KBM-7 (cell line): ENCODE measurements at places on chromosomes 1 and 21.

DNA sequence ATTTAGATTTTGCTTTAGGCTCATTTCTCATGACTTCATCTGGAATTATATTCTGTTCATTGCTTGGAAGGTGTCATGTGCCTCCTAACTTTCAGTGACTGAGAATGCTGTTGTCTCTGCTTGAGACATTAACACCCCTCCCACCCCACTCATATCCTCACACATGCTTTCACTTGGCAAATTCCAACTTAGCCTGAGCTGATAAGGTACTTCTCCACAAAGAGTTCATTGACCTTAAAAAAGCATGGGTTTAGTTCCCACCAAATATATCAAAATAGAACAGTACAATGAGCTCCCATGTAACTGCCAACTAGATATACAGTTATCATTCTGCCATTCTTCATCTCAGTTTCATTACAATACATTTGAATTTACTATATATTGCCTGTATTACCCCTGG, 576.5 kb upstream of the ADGRL2 start:
- DNase-seq, result no peak

- DNase-seq, result peak; percentile 21
Measured at GRCh38 chr1:77281491-77282186, at the start of gene AK5. TSS of gene AK5 (plus strand) at chr1:77282019. CDS start at chr1:77282314, 295 bp downstream.

- DNase-seq, result no peak
Measured at GRCh38 chr1:107414550-107414949, 273.7 kb downstream of the NTNG1 start.

DNA sequence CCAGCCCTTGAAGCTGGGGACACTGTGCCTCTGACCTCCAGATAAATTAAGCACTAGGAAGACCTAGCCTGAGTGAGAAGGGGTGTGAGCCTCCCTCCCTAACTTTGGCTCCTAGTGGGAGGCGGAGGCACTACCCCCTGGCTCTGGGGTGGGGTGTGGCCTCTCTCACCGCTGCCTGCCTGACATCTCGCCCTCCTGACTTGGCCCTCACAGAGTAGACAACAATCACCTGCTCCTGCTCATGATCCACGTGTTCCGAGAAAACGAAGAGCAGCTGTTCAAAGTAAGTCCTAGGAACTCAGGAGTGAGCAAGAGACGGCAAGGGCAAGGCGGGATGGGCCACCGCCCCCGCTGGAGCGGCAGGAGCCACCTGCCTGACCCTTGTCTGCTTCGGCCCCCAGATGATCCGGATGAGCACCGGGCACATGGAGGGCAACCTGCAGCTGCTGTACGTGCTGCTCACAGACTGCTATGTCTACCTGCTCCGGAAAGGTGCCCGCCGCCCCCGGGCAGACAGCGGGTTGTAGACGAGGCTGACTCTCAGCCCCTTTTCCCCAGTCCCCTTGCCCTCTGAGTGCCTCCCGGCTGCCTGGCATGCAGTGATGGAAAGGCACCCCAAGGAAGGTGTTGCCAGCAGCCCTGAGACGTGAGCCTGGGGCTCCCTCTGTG, 8.1 kb upstream of the SLC25A34 start:
- DNase-seq, result no peak

- no peak for DNase-seq
Measured at GRCh38 chr1:214383381-214384372, 102.7 kb downstream of the SMYD2 start.

DNA sequence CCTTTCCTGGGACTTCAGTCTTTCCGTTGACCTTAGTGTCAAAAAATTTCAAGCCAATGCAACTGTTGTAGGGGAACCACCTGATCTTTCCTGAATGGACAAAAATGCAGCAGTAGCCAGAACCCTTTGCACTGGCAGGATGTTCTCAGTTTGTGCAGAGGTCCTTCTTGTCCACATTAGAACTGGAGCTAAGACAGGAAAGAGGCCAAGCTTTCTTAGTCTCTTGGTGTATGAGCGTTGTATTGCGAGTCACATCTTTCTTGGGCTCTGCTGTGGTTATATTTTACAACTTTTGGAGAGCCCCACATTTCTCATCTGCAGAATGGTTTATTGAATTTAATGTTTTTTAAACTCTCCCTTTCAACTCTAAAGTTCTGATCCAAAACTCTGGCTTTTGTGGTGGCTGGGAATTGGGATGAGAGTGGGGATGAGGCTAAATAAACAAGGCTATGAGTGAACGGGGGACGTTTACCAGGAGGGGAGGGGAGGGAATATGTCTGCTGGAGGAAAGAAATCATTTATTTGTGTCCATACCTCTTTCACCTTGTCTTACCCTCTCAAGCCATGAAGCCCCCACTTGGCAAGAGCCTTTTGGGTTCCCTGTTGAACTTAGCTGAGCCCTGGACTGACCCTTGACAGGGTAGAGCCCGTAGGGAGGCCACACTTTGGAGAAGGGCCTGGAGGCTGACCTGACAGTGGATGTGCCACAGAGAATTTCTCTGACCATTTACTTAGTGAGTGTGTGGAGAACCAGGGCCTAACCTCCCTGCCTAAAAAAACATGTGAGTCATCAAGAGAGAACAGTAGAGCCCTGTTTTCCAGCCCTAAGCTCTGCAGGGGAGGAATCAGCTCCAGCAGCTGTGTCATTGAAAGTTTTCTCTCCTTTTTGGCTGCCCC, 586 bp downstream of the CHI3L2 start:
- no peak for DNase-seq

- no peak for DNase-seq
Measured at GRCh38 chr1:186611156-186611555, 69.1 kb downstream of the PTGS2 start.

GRCh38 chr1:10692401-10693021, 103.9 kb downstream of the CASZ1 start:
- peak; percentile 57 for DNase-seq

- peak; percentile 24 for DNase-seq
Measured at GRCh38 chr1:245411245-245412036, 256.7 kb downstream of the KIF26B start.

- DNase-seq, result no peak
Measured at GRCh38 chr21:34182436-34182835, 109.1 kb downstream of the MRPS6 start.

GRCh38 chr1:28244549-28245251, 8.8 kb downstream of the ATP5IF1 start:
- peak; percentile 25 for DNase-seq

GRCh38 chr1:98792123-98792522, 130.6 kb downstream of the SNX7 start:
- DNase-seq, result no peak

- no peak for DNase-seq
Measured at GRCh38 chr1:153928245-153928644, 5.5 kb upstream of the GATAD2B start.

- no peak for DNase-seq
Measured at GRCh38 chr21:33075128-33075527, 5.2 kb downstream of the OLIG1 start.

DNA sequence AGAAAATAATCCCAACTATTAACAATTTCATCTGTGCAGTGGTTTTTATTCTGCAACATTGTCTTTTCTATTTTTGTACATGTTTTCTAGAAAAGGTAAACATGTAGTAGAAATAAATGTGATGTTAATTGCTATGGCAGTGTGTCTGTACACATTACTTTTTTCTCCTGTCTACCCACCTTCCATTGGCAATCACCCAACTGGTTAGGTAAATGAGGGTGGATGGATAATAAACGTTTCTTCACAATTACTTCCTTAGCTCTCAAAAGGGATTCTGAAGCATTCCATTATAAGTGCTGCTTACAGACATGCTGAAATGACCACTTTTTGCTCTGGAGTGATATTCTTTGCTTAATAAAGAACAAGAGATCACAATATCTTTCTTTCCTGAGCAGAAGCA, 61.4 kb downstream of the MAGI3 start:
- DNase-seq, result no peak

DNA sequence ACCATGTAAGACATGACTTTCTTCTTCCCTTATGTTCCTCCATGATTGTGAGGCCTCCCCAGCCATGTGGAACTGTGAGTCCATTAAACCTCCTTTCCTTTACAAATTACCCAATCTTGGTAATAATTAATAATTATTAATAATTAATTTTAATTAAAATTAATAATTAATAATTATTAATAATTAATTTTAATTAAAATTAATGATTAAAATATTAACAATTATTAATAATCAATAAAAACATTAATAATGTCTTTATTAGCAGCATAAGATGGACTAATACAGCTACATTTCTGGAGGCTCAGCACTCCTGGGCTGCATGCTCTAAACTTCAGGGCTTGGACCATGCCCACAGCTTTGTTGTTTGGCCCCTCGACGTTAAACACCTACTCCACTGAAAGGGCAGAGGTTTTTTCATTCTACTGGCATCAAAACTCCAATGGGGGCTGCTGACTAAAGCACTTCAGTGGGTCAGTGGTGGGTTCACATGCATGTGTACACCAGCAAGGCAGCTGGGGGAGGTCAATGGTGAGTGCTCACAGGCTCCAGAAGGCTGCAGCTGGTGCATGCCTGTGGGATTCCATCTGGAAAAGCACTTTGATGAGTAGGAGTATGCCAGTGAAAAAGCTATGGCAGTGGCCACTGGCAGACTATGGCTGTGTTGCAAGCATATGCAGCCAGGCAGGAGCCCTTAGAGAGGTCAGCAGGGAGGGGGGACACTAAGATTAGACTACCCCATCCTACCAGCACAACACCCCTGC, 561.3 kb downstream of the NCAM2 start:
- no peak for DNase-seq

DNA sequence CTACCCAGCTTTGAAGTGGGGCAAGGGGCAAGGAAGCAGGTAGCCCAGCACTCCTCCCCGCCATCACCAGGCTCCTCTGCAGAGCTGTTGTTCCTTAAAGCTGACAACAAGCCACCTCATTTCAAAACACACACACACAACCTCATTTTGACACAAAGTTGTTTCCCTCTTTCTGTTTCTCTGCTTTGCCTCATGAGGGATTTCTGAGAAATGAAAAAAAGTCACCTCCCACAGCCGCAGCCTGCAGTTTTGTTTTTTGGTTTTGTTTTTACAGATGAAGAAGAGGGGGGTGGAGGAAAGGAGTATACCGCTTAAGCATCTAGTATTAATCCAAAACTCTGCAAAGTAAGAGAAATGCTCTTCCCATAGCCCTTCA, 12.1 kb downstream of the MCL1 start:
- DNase-seq, result peak; percentile 82

GRCh38 chr1:155833665-155834295, 23.2 kb downstream of the GON4L start:
- DNase-seq, result peak; percentile 34

GRCh38 chr1:193222056-193222615, 35.7 kb upstream of the B3GALT2 start:
- no peak for DNase-seq

GRCh38 chr1:70893381-70893780, 154.2 kb downstream of the PTGER3 start:
- DNase-seq, result no peak

GRCh38 chr1:180935326-180936109, 22.8 kb downstream of the KIAA1614 start:
- DNase-seq, result no peak

DNA sequence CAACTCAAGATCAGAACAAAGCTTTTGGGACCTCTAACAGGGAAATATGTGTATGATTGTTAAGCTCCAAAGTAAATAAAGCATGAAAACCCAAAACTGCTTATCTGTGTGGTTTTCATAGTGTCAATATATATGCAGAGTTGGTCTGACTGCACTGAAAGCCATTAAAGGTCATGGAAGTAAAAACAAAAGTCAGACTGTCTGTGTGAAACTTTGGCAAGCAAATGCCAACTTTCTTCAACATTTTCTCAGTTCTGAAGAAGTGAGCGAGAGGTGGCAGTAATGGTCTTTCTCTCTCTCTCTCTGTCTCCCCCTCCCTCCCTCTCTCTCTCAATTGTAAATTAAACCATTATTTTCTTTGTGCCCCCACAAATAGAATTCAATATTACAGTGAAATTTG, 100.1 kb upstream of the S1PR1 start:
- peak; percentile 16 for DNase-seq

DNA sequence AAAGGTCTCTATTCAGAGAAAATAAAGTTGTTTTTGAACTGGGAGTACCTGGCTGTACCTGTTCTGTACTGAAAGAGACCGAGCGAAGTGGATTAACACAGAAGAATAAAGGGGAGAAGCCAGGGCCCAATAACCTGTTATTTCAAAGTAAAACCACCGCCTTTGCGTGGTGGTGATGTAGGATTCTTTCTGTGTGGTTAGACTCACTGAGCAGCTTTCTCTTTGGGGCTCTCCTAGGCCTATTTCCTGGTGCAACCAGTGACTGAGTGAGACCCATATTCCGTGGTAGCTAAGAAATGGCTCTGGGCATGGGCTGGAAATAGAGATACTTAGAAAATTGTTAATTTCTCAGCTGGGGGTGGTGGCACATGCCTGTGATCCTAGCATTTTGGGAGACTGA, 99.9 kb downstream of the XCL2 start:
- DNase-seq, result no peak

GRCh38 chr1:82227306-82228095, 426.8 kb downstream of the ADGRL2 start:
- DNase-seq, result no peak

- no peak for DNase-seq
Measured at GRCh38 chr1:20037877-20038276, 32.1 kb upstream of the PLA2G5 start.

DNA sequence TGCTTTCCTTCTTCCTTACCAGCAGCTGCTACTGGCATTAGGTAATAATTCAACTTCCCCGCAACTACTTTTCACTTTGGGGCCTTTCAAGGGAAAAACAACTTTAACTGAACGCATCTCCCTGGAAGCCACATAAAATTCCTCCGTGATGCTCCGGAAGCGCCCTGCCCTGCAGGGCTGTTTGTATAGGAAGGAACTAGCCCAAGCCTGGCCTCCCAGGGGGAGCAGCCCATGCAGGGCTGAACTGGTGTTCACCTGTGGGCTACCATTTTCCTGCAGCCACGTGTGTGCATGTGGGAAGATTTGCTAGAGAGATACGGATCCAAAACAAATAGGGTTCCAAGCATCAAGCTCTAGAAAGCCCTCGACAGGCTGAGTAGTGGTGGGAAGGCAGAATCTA, 14.4 kb downstream of the CLDN14 start:
- DNase-seq, result no peak

GRCh38 chr1:31745096-31745945, 18.8 kb downstream of the ADGRB2 start:
- peak; percentile 68 for DNase-seq

GRCh38 chr1:213274140-213274539, 223.1 kb downstream of the RPS6KC1 start:
- DNase-seq, result peak; percentile 3

- no peak for DNase-seq
Measured at GRCh38 chr1:37596182-37596667, 488 bp upstream of the GNL2 start.

GRCh38 chr1:7371926-7372325, 399.2 kb upstream of the VAMP3 start:
- no peak for DNase-seq
